ENCODE measurements at places on chromosomes 5 and 9.

- no peak for DNase-seq
Observed at GRCh38 chr5:86971034-86971571, 296.6 kb upstream of the RASA1 start.

- no peak for DNase-seq
Observed at GRCh38 chr9:70883056-70883455, 238.4 kb downstream of the TRPM3 start.

GRCh38 chr5:131022811-131023497 is 142.1 kb downstream of the HINT1 start:
- no peak for DNase-seq

DNA sequence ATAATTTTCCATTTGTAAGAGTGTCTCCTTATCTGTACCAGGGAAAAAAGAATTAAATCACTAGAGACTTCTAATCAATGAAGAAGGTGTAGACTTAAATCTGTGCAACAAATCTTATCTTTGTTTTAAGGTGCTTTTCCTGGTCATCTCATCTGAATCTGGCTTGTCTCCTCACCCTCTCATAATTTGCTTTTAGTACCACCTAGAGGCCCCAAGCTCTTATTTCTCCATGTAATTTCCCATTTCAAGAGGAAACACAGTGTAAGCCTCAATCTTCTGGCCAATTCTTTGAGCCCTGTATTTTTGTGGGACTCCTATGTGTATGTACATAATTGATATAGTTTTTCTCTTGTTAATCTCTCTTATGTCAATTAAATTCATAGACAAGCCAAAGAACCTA is 1975.3 kb upstream of the CDH6 start:
- no peak for DNase-seq

- no peak for DNase-seq
Observed at GRCh38 chr5:100550531-100551051, 15.4 kb downstream of the FAM174A start.

- no peak for DNase-seq
Observed at GRCh38 chr5:74112372-74113195, 486.6 kb downstream of the ARHGEF28 start.

GRCh38 chr5:134525683-134526482 is 413 bp downstream of the JADE2 start:
- DNase-seq = no peak

- DNase-seq = no peak
Observed at GRCh38 chr5:86631165-86631564, 13.4 kb downstream of the COX7C start.

GRCh38 chr5:51214746-51215145 is 168.5 kb upstream of the ISL1 start:
- no peak for DNase-seq

- no peak for DNase-seq
Observed at GRCh38 chr9:89022902-89023301, 31.6 kb downstream of the S1PR3 start.

GRCh38 chr5:103327451-103327850 is 68.9 kb downstream of the MACIR start:
- DNase-seq = no peak

- DNase-seq = no peak
Observed at GRCh38 chr5:34891981-34892380, 23.3 kb downstream of the RAD1 start.

Data from stimulated activated CD8-positive, alpha-beta memory T cell treated with anti-CD3 and anti-CD28 coated beads, Interleukin-15, amount 100 ng/mL, for 48 hours (primary cell).